Stimulated activated CD8-positive, alpha-beta memory T cell treated with anti-CD3 and anti-CD28 coated beads, Interleukin-15, amount 100 ng/mL, for 48 hours (primary cell): ENCODE measurements at places on chromosomes 7 and 10.

GRCh38 chr7:46532571-46532970 is 611.5 kb upstream of the IGFBP3 start:
- no peak for DNase-seq

- DNase-seq = no peak
Observed at GRCh38 chr10:79936625-79937615, 12.0 kb downstream of the SFTPD start.

DNA sequence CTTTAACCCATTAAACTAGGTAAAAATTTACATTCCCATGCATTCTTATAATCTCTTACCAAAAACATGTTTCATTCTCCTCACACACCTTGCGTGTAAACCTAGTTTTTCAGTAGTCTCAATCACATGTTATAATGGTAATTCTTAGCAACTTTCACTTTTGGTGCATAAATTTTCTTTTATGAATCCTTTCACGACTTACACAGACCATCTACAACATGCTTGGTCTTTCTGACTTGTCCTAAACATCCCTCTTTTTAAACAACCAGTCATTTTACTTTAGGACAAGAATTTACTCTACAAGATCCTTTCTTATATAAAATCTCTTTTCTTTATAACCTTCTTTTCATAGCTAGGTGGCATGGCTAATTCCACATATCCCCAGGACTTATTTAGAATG is 25.8 kb downstream of the FBXL13 start:
- no peak for DNase-seq

DNA sequence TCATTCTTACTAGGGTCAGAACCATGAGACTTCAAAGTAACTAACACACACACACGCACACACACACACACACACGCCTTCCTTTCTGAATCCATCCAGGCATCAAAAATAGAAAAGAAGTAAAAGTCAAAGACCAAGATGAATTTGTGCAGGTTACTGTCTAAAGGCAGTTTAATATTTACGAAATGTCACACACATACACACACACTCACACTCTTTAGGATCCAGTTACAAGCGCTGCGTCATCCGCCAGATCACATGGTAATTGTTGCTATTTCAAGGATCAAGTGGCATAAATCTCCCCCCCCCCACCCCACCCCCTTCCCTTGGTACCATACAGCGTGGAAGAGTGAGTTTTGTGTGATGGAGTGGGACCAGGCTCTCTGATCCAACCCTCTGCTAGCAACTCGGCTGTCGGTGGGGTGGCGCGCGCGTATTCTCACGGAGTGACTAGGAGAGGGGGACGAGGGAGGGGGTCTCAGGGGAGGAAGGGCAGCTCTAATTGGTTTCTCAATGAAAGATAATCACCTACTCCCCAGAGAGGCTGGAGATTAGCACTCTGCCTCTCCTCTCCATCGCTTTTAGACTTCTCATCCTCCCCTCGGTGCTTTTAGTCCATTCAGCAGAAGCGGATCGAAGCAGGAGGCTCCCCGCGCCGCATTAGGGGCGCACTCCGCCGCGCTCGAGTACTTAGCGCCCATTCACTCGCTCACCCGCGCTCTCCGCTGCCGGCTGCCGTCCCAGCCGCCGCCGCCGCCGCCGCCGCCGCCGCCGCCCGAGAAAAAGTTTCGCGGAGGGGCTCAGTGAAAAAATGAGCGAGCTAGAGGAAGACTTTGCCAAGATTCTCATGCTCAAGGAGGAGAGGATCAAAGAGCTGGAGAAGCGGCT is 83.5 kb upstream of the PRKG1 start:
- no peak for DNase-seq

GRCh38 chr10:120735773-120736371 is 115.3 kb upstream of the WDR11 start:
- DNase-seq = no peak

- no peak for DNase-seq
Observed at GRCh38 chr10:118107040-118107439, 60.3 kb upstream of the RAB11FIP2 start.

DNA sequence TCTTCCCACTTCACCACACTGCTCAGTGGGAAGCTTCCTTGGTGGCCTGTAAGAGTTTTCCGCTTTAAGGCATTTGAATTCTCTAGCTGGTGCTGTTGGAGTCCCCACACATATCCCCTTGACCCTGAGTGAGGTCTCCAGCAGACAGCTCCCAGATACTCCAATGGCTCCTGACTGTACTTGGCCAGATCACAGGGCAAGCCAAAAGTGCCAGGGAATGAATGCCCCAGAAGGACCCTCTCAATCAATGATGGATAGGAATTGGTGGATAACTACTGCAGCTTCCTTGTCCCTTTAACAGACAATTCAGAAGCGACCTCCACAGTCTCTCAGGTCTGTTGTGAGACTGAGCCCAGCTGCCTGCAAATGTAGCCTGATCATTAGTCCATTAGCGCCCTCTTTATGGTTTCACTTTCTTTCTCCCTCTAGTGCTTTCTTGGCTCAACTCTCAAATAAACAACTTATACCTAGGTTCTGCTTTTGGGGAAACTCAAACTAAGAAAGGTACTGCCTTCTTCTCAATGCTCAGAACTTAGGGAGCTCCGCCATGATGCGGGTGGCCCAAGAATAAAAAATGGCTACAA is 283.0 kb downstream of the TCF7L2 start:
- no peak for DNase-seq

- no peak for DNase-seq
Observed at GRCh38 chr10:68550747-68551411, 9.3 kb upstream of the TET1 start.

GRCh38 chr7:114851406-114852061 is 70.4 kb upstream of the MDFIC start:
- DNase-seq = no peak

GRCh38 chr10:115989621-115990020 is 283.4 kb downstream of the GFRA1 start:
- DNase-seq = no peak

GRCh38 chr10:28743576-28743975 is 66.3 kb downstream of the BAMBI start:
- DNase-seq = no peak

DNA sequence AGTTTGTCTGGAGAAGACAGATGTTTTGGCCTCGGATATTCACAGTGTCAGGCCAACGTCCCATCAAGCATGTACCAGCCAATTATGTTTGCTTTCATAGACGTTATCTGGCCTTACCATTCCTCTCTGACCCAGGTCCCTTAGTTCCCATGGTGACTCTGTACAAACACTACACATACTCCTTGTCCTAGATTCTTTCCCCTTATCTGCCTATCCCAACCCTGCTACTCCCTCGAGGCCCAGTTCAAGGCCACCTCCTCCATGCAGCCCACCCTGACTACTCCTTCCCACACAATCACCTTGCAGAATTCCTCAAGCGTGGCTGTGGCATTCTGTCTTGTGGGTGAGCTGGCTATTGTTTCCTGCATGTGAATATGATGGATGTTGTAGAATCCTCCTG is 155.2 kb downstream of the PRKAG2 start:
- DNase-seq = no peak

- no peak for DNase-seq
Observed at GRCh38 chr7:135334830-135335543, 101.3 kb downstream of the STRA8 start.

- DNase-seq = no peak
Observed at GRCh38 chr10:14254368-14254767, 76.4 kb downstream of the FRMD4A start.
